Progenitor cell of endocrine pancreas (in vitro differentiated cells): ENCODE measurements at places on chromosomes 4 and X.

- no peak for DNase-seq
These were observed 441.3 kb downstream of the PCDH18 start for GRCh38 chr4:137090951-137091350.

DNA sequence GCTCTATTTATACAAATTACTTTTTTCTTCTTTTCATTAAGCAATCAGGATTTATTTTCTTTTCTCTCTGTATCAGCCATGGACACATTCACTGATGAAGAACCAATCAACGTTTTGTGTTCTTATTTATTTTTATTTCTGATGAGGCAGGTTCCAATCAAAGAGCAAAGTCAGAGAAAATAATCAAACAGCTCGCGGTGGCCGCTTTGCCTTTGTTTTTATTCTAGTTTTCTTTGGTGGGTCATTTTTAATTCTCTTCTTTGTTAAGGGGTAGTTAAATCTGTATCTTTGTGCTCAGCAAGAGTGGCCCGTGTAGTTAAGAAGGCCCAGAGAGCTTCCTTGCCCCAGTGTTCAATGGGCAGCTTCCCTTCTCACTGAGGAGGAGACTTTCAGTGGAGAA is 71.4 kb downstream of the FBXO8 start:
- no peak for DNase-seq

- no peak for DNase-seq
These were observed 549.5 kb upstream of the CPEB2 start for GRCh38 chr4:14452764-14453163.

- DNase-seq = peak; percentile 10
These were observed 32.1 kb downstream of the ZGRF1 start for GRCh38 chr4:112604589-112604988.

DNA sequence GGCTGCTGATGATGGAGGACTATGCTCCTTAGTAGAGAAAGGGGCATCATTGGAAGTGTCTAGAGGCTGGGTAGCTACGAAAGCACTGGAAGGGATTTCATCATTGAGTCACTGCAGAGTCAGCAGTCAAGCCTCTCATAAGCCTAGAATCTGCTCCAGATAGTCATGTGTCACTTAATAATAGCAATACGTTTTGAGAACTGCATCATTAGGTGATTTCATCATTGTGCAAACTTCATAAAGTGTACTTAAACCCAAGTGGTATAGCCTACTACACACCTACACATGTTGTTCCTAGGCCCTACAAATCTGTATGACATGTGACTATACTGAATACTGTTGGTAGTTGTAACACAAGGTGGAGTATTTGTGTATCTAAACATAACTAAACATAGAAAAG is 165.6 kb downstream of the PTTG2 start:
- DNase-seq = no peak

DNA sequence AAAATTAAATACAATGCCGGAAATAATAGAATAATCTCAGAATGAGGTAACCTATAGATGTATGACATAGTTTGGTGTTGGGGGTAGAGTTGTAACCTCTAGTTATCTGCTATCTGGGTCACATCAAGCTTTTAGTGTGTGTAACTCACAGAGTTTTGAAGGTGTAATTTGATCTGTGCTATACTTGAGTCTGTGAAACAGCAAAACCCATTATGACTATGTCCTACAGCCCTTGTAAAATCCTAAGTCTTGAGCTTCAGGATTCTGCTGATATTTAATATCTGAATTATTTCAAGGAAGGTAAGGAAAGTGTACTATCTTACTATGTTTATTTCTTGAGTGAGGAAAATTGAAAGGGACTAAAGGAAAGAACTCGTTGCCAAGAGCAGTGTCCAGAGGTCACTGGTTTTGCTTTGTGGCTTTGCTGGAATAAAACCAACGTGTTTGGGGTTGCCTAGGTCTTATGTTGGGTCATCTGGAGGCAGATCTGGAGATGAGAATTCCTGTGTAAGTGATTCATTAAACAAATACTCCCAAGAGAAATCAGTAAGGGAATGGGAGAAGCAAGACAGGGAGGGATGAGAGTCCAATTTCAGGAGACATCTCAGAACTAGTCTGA is 107.8 kb upstream of the CBLL2 start:
- DNase-seq = no peak

- no peak for DNase-seq
These were observed 117.4 kb downstream of the DIPK2B start for GRCh38 chrX:45083314-45083713.

DNA sequence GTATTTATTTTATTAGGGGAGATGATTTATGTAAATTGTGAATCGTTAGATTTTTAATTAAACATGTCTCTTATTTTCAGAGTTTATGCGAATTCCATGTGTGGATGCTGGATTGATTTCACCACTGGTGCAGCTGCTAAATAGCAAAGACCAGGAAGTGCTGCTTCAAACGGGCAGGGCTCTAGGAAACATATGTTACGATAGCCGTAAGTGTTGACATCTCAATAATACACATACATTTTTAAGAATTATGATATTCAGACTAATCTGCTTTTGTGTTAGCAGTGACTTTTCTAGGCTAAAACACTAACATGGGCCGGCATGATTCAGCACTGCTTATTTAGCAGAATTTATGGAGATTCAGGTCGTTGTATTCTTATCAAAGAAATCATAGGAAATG is 91.2 kb downstream of the RAP1GDS1 start:
- DNase-seq = no peak

DNA sequence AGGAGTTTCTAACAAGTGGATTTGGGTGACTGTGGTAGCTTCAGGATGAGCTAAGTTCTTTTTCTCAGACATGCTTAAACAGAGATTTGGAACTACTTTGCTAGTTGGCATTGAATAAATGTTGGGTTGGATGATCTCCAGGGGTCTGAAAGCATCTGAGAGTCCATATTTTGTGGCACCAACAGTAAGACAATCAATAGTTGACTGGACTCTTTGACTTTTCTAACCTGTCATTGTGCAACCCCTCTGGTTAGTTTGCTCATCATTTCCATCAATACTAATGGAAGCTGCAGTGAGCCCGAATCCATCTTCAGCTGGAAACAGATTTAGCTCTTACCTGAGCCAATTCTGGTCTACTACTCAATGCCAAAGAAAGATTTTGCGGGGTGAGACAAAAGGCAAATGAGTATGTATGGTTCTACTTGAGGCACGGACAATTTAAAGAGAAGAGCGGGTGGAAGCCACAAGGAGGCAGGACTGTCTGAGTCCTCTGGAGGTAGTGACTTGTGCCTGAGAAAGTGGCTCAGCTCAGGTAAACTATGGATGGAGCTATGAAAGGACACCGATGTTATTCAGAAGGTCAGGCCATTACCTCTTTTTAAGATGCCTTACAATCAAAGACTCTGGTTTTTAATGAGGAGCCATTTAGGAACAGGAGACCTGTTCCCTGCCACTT is 118.7 kb downstream of the MID1IP1 start:
- DNase-seq = no peak

DNA sequence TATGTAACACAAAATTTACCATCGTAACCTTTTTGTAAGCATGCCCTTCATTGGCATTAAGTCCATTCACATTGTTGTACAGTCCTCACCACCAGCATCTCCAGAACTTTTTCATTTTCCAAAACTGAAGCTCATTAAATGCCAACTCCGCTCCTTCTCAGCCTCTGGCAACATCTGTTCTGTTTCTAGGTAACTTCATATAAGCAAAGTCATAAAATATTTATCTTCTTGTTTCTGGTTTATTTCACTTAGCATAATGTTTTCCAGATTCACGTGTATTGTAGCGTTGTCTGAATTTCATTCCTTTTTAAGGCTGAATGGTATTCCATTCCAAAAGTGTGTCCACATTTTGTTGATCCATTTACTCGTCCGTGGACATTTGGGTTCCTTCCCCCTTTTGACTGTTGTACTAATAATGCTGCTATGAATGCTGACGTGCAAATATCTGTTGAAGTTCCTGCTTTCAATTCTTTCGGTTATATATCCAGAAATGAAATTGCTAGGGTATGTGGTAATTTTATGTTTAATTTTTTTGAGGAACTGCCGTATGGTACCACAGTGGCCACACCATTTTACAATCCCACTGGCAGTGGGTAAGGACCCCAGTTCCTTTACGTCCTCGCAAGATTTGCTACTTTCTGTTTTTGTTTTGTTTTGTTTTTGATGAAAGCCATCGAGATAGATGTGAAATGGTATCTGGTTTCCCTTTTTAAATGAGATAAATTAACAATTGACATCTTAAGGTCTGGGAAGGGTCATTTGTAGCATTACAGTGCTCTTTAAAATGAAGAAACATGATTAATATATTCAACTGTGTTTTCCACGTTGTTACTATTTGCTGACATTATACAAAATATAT is 63.4 kb downstream of the PTTG2 start:
- no peak for DNase-seq

DNA sequence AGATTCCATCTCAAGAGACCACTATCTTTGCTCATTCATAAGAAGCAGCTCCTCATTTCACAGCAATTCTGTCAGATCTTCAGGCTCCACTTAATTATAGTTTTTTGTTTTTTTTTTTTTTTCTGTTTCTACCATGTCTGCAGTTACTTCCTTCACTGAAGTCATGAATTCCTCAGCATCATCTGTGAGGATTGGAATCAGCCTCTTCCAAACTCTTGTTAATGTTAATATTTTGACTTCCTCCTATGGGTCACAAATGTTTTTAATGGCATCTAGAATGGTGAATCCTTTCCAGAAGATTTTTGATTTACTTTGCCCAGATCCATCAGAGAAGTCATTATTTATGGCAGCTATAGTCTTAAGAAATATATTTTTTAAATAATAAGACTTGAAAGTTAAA is 53.1 kb downstream of the BMP2K start:
- no peak for DNase-seq

DNA sequence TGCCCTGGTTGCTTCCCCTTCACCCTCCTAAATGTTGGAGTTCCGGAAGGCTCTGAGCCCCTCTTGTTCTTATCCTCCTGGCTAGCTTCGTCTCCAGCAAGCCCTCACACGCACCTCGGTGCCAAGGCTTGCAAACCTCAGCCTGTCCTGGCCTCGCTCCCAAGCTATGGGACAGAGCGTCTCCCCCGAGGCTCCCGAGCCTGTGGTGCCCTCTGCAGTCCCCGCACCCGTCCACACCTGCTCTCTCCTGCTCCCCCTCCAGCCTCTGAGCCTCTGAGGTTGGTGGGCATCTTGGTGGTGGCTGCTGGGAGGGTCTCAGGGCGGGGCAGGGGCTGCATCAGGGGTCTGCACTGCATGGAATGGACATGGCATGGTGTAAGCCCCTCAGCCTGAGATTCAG is 63.2 kb downstream of the TRMT44 start:
- DNase-seq = no peak

- DNase-seq = no peak
These were observed 454.2 kb downstream of the GRIA2 start for GRCh38 chr4:157674699-157675098.

DNA sequence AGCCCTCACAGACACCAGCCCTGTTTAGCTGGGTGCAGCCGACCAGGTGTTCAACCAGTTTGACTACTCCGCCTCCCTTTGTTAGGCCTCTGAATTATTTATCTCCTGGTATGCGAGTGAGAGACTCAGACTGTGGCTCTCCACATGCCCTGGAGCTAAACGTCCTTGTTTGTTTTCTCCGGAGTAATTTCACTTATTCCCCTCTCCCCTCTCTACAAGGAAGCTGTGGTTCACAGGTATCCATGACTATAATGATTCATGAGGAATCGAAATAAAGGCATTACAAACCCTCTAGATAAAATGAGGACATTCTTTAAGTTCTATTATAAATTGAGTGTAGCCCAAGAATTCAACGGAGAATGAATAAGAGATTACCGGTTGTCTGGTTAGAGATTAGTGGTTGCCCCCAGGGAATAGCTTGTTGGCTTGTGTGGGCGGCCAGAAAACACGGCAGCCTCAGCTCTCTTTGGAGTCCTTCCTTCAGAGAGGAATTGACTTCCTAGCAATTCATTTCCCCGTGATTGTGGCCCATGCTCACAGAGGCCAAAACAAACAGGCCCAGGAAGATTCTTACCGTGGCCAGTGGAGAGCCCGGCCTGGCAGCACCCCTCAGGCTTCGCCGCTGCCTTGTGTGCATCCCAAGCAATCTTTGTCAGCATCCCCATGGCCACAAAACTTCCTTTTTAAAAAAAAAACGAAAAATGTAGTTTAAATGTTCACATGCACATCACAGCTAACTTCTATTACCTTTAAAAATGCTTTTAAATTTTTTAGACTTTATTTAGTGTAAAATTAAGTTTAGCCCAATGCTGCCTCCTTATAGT is 60.2 kb upstream of the CBR4 start:
- DNase-seq = no peak

DNA sequence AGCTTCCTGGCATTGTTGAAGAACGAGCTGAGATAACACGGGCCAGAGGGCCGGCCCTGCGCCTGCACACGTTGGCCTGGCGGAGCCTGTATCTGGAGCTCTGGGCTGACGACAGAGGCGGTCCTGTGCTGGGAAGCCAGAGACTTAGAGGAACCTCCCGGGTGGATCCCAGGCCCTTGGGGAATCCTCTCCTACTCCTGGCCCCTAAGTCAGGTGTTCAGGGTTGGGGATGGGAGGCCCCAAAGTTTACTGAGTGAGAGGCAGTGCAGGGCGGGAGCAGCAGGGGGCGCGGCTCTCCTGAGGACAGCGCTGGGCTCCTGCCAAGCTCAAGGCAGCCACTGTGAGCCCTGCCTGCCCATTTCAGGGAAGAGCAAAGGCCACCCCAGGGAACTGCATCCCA is 2.5 kb upstream of the HTRA3 start:
- DNase-seq = peak; percentile 43

- no peak for DNase-seq
These were observed 2.1 kb downstream of the GUCY1A1 start for GRCh38 chr4:155668707-155669220.

GRCh38 chrX:103730796-103731493 is 20.2 kb downstream of the TMEM31 start:
- DNase-seq = no peak

DNA sequence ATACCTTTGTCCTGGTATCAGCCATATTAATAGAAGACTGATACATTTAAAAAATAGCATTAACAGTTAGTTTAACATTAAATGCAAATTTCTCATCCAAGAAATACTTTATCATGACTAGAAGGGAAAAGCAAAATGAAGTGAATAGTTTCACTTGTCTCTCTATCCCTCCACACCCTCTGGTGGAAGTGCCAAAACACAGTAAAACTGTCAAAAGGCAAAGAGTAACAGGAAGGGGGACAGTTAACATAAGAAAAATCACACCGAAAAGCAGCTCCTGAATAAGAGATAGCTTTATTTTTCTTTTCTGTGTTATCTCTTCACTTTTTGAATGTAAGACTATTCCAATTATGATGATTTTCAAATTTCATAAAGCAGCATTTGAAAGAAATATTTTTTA is 187.2 kb downstream of the FBXW7 start:
- no peak for DNase-seq

DNA sequence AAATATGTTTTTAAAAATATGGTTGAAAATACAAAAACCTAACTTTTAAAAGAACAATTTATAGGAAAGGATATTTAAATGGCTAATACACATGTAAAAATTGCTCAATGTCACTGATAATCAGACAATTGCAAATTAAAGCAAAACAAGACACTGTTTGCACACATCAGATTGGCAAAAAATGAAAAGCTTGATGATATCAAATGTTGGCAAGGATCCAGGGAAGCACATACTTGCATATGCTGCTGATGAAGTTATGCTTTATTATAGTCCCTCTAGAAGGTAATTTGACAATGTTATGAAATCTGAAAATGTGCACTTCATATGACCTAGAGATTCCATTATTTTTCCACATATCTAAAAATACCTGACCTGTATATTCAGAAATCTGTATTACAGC is 45.7 kb upstream of the EPGN start:
- DNase-seq = no peak

- no peak for DNase-seq
These were observed 289.0 kb downstream of the STIM2 start for GRCh38 chr4:27149541-27150212.
